ENCODE measurements at places on chromosomes 11 and 22.

DNA sequence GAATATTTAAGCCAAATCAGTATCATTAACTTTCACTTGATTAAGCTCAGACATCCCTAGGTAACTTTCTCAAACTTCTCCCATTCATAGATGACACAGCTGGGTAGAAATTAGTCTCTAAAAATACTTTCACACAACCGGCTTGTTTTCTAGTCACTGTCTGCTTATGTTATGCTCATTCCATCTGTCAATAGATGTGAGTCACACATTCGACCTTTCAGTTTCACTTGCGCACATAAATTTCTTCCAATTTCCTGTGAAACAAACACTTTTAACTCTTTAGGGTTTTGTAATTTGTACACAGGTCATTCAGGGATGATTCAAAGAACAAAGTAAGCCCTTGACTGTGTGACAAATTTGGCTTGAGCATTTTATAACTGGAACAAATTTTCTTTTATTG, 723.0 kb downstream of the KCNA4 start:
- no peak for DNase-seq

GRCh38 chr11:114140826-114141225, 81.3 kb downstream of the ZBTB16 start:
- DNase-seq: no peak

DNA sequence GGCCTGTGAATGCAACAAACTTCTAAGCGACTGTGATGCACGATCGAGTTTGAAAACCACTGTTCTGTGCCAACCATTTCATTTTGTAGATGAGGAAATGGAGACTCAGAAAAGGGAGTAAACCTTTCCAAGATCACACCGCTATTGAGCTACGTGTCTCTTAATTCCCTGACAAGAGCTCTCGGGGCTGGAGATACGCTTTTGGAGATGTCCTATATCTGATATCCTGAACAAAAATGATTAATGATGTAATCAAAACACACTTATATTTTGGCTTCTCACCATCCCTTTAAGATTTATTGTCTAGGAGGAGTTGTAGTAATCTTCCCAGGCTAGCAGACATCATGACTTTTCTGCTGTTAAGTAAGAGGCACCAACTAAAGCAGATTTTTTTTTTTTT, 1.7 kb upstream of the PARVA start:
- no peak for DNase-seq

DNA sequence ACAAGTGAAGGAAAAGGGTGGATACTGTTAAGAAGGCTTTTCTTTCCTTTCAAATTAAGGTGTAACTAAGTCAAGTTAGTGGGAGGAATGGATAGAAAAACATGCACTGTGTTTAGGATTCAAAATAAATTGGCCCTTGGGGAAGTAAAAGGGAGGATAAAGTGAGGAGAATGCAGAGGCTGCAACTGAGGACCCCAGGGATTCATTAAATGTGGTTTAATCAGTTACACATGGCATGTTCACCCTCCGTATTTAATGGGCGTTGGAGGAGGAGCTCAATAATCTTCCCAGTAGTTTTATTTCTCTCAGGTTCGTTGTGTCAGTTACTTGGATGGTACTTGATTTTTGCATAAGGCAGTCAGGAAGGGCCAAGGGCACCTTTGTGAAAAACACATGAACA, 966.3 kb downstream of the JRKL start:
- DNase-seq: no peak

- no peak for DNase-seq
Observed at GRCh38 chr11:94218372-94218771, 86.0 kb upstream of the IZUMO1R start.

- no peak for DNase-seq
Observed at GRCh38 chr11:44608651-44608990, 43.2 kb downstream of the CD82 start.

DNA sequence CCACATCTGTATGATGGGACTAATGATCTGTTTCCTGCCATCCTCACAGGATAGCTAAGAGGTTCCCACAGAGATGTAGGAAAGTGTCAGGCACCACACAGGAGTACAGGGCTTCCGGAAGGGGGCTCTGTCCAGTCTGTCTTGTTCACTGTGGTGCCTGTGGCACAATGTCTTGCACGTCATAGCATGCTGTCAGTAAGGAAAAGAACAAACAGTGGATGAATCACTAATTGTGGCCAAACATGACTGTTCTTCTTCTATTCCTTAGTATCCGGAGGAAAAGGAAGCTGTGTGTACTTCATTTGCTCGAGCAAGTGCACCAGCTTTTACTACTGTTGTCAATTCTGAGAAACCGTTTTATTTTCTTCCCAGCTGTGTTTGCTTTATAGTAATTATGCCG, 73.4 kb upstream of the YWHAH start:
- no peak for DNase-seq

DNA sequence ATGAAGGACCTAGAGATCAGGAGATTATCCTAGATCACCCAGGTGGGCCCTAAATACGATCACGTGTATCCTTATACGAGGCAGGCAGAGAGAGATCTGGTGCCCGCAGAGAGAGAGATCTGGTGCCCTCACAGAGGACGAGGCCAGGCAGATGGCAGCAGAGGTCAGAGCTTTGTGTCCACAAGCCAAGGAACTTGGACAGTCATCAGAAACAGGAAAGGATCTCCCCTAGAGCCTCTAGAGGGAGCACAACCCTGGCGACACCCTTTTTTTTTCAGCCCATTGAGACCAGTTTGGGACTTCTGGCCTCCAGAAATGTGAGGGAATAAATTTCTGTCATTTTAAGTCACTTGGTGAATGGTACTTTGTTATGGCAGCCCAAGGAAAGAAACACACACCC, 25.5 kb upstream of the TIMP3 start:
- no peak for DNase-seq

GRCh38 chr11:132519241-132519815, 1013.0 kb downstream of the OPCML start:
- no peak for DNase-seq

- no peak for DNase-seq
Observed at GRCh38 chr22:47625013-47625385, 862.5 kb downstream of the TBC1D22A start.

DNA sequence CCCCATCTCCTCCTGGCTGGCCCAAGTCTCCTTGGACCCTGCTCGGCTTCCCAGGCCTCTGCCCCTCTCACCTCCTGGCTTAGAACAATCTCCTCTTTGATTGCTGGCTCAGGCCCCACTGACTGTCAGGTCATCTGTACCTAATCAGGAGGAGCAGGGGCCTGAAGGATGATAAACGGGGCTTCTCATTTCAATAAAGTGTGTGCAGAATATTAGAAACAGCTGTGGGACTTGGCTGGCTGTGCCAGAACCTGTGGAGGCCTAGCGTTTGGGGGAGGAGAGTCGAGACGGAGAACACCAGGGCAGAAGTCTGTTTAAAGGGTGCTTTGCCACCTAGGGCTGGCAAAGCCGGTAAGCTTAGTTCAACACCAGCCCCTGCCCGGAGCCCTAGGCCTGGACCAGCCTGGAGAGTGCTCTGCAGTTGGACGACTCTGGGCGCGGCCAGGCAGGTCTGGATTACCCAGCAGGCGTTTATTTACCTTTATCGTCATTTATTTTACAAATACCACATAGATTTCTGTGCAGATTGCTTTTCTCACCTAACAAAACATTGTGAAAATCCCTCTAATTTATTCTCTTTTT, 10.1 kb upstream of the VSIG10L2 start:
- no peak for DNase-seq

DNA sequence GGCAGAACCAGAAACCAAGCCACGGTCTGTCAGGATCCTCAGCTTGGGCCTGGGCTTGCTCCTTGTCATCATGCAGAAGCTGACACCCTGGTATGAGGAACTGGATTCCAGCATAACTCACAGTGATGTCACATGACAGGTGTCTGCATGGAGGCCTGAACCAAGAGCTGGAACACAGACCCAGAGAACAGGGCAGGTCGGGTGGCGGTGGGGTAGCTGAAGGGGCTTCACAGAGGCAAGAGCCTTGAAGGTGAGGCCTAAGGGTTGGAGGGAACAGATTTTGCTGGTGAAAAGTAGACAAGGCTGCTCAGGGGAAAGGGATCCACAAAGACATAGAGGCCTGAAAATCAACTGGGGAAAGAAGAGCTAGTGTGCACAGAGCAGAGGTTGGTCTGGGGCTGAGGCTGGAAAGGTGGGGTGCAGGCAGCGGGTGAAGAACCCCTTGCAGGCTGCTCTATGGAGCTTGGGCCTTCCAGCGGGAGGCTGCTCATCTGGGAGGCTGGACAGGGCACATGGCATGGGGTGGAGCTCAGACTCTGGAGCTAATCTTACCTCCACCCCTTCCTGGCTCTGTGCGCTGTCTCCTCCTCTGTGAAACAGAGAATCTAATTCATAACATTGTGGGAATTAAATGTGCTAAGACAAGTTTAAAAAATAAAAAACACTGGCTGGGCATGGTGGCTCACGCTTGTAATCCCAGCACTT, 18.4 kb upstream of the RPS3 start:
- no peak for DNase-seq

GRCh38 chr22:27918341-27919221, 475 bp downstream of the PITPNB start:
- DNase-seq: peak; percentile 56

DNA sequence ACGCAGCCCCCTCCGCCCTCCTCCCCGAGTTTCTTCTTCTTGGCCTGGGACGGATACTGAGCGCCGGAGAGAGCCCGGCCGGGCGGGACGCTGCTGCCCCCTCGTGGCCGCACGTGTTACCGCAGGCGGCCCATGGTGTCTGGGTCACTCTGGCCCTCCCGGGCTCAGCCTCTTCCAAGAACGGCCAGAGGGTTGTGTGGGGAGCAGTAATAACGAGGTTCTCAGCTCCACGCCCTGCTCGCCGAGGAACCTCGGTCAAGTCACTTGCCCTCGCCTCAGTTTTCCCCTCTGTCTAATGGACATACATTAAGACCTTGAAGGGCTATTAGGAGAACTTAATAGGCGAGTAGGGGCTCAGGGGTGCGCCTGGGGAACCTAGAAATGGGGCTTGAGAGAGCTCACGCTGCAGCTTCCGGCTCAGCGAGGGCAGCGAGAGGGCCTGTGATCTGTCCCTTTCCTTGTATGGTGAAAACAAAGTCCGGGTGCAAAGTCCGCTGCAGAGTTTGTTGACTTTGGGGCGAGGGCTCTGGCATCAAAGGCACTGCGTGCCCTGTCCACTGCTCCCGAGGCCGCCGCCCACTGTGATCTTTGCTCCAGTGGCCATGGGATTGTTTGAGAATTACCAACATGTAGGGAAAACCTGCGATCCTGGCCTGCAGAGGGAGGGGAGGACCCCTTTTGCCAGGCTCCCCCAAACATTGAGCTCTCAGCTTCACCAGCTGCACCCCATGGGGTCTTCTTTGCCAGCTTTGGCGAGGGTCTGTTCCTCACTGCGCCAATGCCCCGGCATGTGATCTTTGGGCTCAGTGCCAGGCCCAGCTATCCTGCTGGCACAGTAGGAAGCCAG, 14.4 kb upstream of the LRP5 start:
- peak; percentile 57 for DNase-seq

DNA sequence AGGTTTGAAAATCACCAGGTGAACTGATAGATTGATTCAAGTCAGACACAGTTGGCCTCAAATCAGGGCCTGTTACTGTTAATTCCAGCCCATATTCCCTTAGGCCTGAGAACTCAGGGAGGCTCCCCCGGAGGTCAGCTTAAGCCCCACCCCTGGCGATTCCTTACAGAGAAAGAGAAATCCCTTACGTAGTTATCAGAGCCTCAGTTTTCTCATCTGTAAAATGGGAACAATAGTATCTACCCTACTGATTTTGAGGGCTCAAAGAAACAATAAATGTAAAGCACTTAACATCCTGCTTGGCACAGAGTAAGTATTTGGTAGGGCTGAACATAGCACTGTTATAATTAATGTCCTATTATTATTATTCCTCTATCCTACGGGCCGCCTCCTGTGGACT, 94.1 kb downstream of the NAT10 start:
- no peak for DNase-seq

DNA sequence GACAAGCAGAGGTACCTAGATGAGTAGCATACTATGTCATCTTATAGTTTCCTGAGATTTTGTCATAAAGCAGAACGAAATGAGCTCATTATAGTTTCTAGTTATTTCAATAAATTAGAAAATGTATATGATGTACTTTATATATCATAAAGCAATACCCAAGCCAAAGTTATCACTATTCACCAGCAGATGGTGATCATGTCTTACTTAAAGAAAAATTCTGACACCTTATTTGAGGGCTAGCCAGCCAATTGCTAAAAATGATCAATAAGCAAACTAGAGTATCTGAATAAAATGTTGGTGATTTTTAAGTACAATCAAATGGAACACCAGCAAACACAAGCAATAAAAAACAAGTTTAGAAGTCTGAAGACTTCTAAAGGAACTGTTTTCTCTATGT, 44.1 kb downstream of the RSF1 start:
- peak; percentile 9 for DNase-seq

GRCh38 chr11:47850337-47850736, 2.2 kb upstream of the NUP160 start:
- DNase-seq: peak; percentile 14

DNA sequence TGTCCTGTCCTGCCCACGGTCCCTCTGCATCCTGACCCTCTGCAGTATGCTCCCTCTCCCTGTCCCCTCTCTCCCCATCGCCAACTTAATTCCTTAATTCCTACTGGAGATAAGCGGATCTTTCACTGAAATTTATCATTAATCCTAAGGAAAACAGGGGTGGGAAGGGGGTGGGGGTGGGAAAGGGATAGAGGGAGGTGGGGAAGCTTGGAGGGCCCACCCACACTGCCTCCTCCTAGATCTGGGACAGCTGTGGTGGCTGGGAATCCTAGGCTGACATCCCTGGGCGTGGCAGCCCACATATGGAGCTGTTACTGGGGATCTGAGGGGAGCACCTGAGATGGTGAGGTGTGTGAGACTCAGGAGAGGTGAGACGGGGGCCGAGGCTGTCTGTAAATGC, 14.4 kb downstream of the NECTIN1 start:
- no peak for DNase-seq

- no peak for DNase-seq
Observed at GRCh38 chr11:78853521-78853920, 278.9 kb upstream of the NARS2 start.

DNA sequence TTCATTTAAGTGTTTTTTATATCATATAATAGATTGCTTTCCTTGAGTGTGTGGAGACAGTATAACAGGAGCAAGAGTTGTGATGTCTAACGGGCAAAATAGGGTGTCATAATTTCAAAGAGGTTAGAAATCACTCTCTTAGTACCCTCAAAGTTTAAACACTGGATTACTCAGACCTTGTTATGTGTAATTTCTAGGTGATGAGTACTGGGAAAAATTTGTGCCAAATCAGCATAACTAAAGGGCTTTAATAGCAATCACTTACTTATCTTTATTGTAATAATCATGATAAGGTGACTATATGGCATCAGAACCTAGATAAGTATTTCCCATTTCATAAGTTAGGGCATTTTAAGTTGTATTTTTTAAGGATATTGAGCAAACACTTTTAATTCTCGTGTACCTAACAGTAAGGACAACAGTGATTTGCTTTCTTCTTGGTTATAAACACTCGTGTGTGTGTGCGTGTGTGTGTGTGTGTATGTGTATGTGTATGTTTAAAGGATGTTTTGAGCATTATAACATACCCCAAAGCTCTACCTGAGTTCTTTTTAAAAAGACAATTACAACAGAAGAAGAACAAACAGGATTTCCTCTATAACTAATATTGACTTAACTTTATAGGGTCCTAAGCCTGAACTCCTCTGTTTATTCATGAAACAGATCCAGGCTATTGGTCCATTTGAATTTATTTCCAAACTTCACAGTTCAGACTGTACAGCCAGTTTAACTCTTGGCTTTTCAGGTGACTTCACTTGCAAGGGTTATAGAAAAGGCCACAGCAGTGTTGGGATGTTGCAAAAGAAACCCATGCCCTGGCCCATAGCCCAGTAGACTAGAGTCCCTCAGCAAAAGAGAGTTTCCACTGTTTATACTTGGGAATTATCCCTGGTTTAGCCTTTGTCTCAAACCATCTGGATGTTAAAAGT, 23.7 kb upstream of the PDE3B start:
- DNase-seq: no peak
